ENCODE measurements at places on chromosomes 2 and 18. TPM values are rescaled to one million over a fixed set of nuclear protein-coding genes. Genes with fewer than 3 reads are reported as not detected.

The IGFBP5 gene
- 122 TPM for total RNA-seq

The LPIN2 gene
- 11.2 TPM for total RNA-seq

The NEU2 gene
- 6.2 TPM for total RNA-seq

The SLC35F5 gene
- total RNA-seq: 96.2 TPM

GRCh38 chr2:157930728-157931127 lies 54.6 kb upstream of the ACVR1 start:
- no peak for DNase-seq
- H3K27ac ChIP-seq: no peak overlapping the region
- H3K4me1 ChIP-seq: no peaks in the 10 kb centered on the region
- no peaks in the 10 kb centered on the region for H3K36me3 ChIP-seq

DNA sequence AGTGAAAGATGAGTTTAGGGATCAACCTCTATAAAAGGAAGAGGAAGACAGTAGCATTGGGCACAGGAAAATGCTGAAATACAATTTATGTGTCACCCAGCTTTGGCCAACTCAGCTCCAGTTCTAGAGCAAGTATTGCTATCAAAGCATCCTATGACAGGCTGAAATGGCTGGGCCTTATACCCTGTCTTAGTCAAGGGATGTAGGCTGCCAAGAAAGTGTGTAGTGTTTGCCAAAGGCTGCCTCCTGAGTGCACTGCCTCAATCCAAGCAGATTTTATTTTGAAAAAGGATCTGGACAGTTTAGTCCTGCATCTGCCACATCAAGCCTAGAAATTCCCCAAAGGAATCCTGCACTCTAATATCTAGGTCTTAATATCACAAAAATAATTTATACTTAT lies 359.9 kb upstream of the ZC3H15 start:
- H3K36me3 ChIP-seq: no peaks in the 10 kb centered on the region
- no peak overlapping the region for H3K27ac ChIP-seq
- H3K27me3 ChIP-seq: no peaks in the 10 kb centered on the region
- no peaks in the 10 kb centered on the region for H3K4me1 ChIP-seq
- no peak overlapping the region for H3K4me3 ChIP-seq

DNA sequence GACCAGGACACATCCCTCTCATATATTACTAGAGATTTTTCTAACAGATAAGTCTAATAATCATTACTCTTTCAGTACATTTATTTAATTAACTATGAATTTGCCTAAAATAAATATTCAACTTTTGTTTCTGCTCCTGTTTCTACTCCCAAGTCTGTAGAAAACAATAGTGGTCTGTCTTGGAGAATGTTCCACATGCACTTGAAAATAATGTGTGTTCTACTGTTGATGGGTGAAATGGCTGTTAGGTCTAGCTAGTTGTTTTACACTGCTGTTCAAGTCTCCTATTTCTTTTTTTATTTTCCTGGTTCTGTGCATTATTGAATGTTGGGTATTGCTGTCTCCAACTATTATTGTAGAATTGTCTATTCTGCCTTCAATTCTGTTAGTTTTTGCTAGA lies 47.2 kb downstream of the SPOPL start:
- no peak for DNase-seq
- H3K4me1 ChIP-seq: no peaks in the 10 kb centered on the region
- no peak overlapping the region for H3K4me3 ChIP-seq
- H3K27ac ChIP-seq: no peak overlapping the region
- no peaks in the 10 kb centered on the region for H3K27me3 ChIP-seq

DNA sequence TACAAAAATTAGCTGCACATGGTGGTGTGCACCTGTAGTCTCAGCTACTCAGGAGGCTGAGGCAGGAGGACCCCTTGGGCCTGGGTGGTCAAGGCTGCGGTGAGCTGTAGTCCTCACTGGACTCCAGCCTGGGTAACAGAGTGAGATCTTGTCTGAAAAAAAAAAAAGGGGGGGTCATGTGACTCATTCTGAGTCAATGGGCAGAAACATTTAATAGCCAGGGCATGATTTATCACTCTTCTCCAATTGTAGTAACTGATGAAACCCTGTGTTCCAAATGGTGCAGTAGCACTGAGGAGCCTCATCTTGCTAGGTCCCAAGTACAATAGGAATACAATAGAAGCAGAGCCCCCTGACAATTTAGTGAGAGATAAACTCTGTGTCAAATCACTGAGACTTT lies 78.9 kb upstream of the CCDC68 start:
- H3K27me3 ChIP-seq: no peaks in the 10 kb centered on the region
- no peak overlapping the region for H3K27ac ChIP-seq
- H3K4me3 ChIP-seq: no peak overlapping the region
- no peaks in the 10 kb centered on the region for H3K36me3 ChIP-seq
- H3K4me1 ChIP-seq: no peaks in the 10 kb centered on the region

- no peak overlapping the region for H3K4me3 ChIP-seq
- DNase-seq: no peak
- H3K36me3 ChIP-seq: no peaks in the 10 kb centered on the region
Observed at GRCh38 chr2:227881866-227882517, 10.6 kb downstream of the DAW1 start.

DNA sequence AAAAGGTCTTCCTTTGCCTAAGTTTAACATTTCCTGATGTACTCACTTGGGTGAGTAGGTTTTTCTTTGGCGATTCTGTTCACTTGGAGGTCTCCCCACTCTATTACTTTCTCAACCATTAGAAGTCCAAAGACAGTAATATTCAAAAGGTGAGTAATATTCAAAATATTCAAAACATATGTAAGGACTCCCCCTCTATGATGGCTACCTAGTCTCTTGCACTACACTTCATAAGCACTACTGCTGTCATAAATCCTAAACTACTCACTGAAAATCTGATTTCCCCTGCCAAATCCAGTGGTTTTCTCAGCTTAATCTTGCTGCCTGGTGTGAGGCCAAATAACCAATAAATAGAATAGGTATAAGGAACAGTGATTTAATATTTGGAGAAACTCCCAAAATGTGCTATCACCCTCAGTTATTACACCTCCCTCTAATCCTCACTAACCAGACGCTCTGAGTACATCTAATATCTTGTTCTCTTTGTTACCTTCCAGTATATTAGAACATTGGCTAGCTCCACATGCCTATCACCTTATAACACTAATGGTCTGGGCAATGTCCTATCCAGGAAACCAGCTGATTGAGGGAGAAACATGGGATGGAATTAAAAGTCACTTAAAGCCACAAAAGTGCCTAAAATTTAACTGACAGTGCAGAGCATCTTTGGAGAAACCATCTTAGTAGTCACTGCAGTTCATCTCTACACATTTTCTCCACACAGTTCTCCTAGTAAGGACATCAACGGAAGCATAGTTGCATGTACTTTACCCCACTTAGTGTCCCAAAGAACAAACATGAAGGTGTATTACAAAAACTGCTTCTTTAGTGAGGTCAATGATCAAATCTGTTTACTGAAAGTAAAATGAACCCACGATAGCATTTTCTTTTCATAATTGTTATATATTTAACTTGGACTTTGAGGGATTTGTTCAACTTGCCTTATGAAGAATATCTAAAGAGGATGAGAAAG lies 54.8 kb downstream of the MBD2 start:
- no peaks in the 10 kb centered on the region for H3K27me3 ChIP-seq
- no peaks in the 10 kb centered on the region for H3K4me1 ChIP-seq
- no peak overlapping the region for H3K4me3 ChIP-seq
- H3K27ac ChIP-seq: no peak overlapping the region
- no peak for DNase-seq

DNA sequence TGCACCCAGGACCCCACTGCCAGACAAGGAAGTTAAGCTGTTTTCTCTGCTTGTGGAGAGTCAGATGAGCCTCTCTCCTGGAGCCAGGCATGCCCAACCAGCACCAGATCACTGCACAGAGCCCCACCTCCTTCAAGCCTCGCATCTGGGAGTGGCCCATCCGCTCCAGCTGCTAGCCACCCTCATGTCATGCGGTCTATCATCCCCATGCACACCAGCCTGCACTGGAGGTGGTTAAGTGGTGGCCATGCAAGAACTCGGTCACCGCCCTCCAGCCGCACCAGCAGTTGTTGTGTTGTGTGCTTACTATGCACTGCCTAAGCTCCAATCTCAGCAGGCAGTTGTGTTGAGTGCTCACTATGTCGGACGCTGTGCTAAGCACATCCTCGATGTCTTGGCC lies 177.9 kb upstream of the SLC14A2 start:
- H3K4me3 ChIP-seq: no peak overlapping the region
- no peaks in the 10 kb centered on the region for H3K27me3 ChIP-seq
- no peak for DNase-seq
- H3K4me1 ChIP-seq: peaks cover 5% of the 10 kb centered on the region

DNA sequence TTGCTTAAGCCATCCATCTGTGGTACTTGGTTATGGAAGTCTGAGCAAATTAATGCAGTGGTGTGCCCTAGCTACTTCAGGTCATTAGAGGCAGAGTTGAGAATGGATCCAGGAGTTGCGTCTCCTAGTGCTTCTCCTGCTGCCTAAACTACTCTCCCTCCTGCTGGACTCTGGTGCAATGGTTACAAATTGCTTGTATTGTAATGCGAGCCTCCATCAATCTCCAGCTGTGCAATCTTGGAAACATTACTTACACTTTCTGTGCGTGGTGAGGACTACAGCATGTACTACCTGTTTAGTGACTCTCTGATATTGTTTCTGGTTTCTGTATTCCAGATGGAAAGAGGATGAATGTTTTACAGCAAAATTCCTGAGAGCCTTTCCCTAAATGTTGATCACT lies 119.0 kb upstream of the CYRIA start:
- no peak for DNase-seq
- no peak overlapping the region for H3K4me3 ChIP-seq
- no peaks in the 10 kb centered on the region for H3K36me3 ChIP-seq
- H3K27me3 ChIP-seq: no peaks in the 10 kb centered on the region

- H3K36me3 ChIP-seq: no peaks in the 10 kb centered on the region
- peaks cover 20% of the 10 kb centered on the region for H3K4me1 ChIP-seq
- H3K4me3 ChIP-seq: peak overlapping the region; percentile 62
- H3K27me3 ChIP-seq: peaks cover 50% of the 10 kb centered on the region
Observed at GRCh38 chr2:949384-950079, 1.1 kb upstream of the SNTG2 start.

GRCh38 chr2:8648441-8649213 lies 33.2 kb upstream of the ID2 start:
- H3K27ac ChIP-seq: no peak overlapping the region
- H3K27me3 ChIP-seq: no peaks in the 10 kb centered on the region
- peak; percentile 45 for DNase-seq
- H3K4me1 ChIP-seq: peaks cover 7% of the 10 kb centered on the region
- no peak overlapping the region for H3K4me3 ChIP-seq

- peaks cover 17% of the 10 kb centered on the region for H3K36me3 ChIP-seq
- H3K27ac ChIP-seq: no peak overlapping the region
- no peak for DNase-seq
- H3K4me1 ChIP-seq: no peaks in the 10 kb centered on the region
Observed at GRCh38 chr2:74316627-74317295, 26.5 kb downstream of the SLC4A5 start.

DNA sequence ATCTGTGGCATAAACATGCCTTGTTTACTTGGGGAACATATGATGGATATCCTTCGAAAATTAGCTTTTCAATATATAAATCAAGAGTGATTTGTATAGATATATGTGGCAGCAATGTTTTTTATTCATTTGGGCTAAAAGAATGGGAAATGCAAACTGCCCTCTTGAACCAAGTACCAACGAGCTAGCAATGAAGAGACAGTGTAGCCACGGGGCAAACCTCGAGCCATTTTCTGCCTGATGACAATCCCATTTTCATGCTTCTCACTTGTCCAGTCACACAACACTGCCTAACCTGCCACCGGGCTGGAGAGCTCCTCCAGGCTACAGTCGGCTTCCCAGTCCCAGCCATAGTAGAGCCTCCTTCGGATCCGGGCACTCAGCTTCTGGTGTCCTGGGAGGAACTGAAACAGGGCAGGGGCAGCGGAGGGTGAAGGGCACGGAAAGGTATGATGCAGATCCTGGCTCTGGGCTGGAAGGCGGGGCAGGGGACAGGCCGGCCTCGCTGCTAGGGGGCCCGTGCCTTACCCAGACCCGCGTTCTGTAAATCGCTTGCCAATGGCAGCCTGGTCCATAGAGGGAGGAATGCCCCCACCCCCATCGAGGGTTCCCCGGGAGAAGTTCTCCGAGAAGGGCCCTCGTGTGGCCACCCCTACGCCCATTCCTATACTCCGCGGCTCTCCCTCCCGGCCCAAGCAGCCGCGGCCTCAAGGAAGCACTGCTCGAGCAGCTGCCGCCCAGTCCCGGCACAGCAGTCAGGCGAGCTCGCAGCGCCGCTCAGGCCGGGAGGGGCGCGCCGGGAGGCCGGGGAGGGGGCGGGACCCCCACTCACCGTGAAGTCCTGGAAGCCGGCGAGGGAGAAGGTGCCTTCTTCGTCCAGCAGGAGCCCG lies 552 bp downstream of the CNPPD1 start:
- peaks cover 51% of the 10 kb centered on the region for H3K36me3 ChIP-seq
- no peaks in the 10 kb centered on the region for H3K27me3 ChIP-seq
- H3K27ac ChIP-seq: peak overlapping the region; percentile 99
- peak overlapping the region; percentile 85 for H3K4me3 ChIP-seq
- peak; percentile 78 for DNase-seq

DNA sequence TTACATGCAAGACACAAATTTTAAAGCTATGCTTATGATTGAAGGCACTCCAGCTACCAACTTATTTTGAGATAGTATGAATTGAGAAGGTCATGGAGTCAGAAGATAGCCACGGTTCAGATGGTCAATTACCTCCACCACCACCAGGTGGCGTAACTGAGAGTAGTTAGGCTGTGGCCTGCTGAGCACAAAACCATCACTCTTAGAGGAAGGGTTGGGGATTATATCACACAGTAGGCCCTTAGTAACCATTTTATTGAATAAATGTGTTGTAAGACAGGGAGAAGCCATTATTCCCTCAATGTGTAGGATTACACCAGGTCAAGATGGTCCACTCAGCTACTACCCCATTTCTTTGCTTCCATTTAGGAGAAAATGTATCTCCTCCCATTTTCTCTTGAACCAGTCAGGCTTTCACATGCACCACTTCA lies 18.8 kb downstream of the KLHL41 start:
- H3K27me3 ChIP-seq: no peaks in the 10 kb centered on the region
- no peak overlapping the region for H3K27ac ChIP-seq
- H3K4me1 ChIP-seq: no peaks in the 10 kb centered on the region
- H3K4me3 ChIP-seq: no peak overlapping the region
- peaks cover 25% of the 10 kb centered on the region for H3K36me3 ChIP-seq

DNA sequence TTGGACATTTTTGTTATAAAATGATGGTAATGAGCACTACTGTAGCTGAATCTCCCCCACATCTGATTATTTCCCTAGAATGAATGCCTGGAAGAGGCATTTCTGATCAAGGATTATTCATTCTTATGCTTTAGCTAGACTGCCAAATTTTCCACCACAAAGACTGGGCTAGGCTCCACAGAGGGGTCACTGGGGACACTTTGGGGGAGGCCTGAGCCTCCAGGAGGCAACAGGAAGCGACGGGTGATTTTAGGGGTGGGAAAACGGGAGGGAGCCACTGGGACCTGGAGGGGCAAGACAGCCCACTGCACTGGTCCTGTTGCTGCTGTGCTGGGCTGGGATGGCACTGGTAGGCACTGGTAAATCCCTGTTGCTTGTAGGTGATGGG lies 2.4 kb upstream of the ASB1 start:
- H3K27me3 ChIP-seq: no peaks in the 10 kb centered on the region
- no peaks in the 10 kb centered on the region for H3K36me3 ChIP-seq
- peaks cover 48% of the 10 kb centered on the region for H3K4me1 ChIP-seq
- no peak for DNase-seq
- H3K4me3 ChIP-seq: no peak overlapping the region

Data from suprapubic skin (tissue), 4 donors.